Activated naive CD8-positive, alpha-beta T cell treated with anti-CD3 and anti-CD28 coated beads, Interleukin-2, amount 10 ng/mL, durations not matched to agents 7 days and 5 days (primary cell): ENCODE measurements at places on chromosomes 7 and 10. TPM values are rescaled to one million over a fixed set of nuclear protein-coding genes. Genes with fewer than 3 reads are reported as not detected.
A peak's percentile ranks its signal among the peaks of the same experiment; 100 is the strongest.

WDR86 gene
- 2.1 TPM for total RNA-seq

- H3K27ac ChIP-seq, result no peak overlapping the region
- H3K27me3 ChIP-seq, result peaks cover 2% of the 10 kb centered on the region
- H3K36me3 ChIP-seq, result no peaks in the 10 kb centered on the region
- no peak for DNase-seq
- H3K4me1 ChIP-seq, result no peaks in the 10 kb centered on the region
Measured at GRCh38 chr10:126536148-126536547, 134.3 kb downstream of the C10orf90 start.

- H3K36me3 ChIP-seq, result peaks cover 3% of the 10 kb centered on the region
- H3K4me1 ChIP-seq, result peaks cover 3% of the 10 kb centered on the region
- H3K27ac ChIP-seq, result no peak overlapping the region
- peaks cover 43% of the 10 kb centered on the region for H3K27me3 ChIP-seq
Measured at GRCh38 chr10:111080224-111080623, 3.4 kb downstream of the ADRA2A start.

DNA sequence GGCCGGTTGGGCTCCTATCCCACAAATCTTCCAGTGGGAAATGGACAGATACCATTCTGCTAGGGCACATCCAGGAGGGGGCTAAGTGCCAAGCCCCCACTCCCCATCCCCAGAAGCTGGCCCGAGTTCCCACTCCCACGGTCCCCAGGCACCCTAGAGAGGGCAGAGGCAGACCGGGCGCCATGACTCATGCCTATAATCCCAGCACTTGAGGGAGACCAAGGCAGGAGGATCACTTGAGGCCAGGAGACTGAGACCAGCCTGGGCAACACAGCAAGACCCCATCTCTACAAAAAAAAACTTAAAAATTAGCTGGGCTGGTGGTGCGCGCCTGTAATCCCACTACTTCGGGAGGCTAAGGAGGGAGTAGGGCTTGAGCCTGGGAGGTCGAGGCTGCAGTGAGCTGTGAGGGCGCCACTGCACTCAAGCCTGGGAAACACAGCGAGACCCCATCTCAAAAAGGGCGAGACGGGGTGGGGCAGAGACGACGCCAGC, 870 bp downstream of the GNA12 start:
- H3K36me3 ChIP-seq, result peaks cover 4% of the 10 kb centered on the region
- peak overlapping the region; percentile 54 for H3K27ac ChIP-seq
- peaks cover 19% of the 10 kb centered on the region for H3K4me1 ChIP-seq
- H3K4me3 ChIP-seq, result peak overlapping the region; percentile 79

DNA sequence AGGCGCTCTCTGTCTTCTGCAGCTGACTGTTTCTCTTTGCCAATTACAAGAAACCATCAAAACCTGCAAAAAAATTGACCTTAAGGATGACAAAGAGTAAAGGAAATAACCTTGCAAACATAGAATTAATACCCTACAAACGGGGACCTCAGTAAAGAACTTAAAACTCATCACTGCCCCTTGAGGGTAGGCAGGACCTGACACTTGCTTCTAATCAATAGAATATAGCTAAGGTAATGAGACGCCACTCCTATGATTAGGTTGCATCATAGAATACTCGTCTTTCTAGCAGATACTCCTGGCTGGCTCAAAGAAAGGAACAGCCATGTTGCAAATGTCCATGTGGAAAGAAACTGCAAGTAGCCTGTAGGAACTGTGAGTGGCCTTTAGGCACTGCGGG, 140.0 kb downstream of the XPNPEP1 start:
- no peak overlapping the region for H3K27ac ChIP-seq
- DNase-seq, result no peak
- no peaks in the 10 kb centered on the region for H3K36me3 ChIP-seq
- H3K4me3 ChIP-seq, result no peak overlapping the region
- H3K4me1 ChIP-seq, result no peaks in the 10 kb centered on the region

DNA sequence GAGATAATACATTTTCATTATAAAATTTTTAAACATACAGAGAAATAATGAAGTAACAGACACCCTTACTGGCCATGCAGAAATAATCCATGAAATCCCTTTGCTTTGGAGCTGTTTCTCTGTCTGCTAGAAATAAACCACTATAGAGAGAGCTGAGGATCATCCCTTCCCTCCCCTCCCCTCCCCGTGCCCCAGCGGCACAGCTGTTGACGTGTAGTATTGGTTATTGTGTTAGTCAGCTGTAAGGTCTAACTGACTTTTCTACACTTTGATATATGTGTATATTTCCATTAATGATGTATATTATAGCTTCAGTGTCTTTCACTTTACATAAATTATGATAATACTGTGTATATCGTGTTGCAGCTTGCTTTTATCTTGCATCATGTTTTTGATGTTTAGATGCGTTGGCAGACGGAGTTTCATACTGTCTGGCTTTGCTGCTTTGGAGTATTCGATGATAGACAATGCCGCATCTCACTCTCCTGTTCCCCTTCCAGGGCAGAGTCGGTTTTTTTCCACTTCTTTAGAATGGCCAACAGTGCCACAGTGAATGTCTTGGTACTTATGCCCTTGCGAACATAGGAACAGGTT, 27.4 kb upstream of the GRID1 start:
- H3K4me1 ChIP-seq, result peaks cover 4% of the 10 kb centered on the region
- no peak overlapping the region for H3K4me3 ChIP-seq
- H3K27me3 ChIP-seq, result peaks cover 3% of the 10 kb centered on the region
- no peaks in the 10 kb centered on the region for H3K36me3 ChIP-seq

DNA sequence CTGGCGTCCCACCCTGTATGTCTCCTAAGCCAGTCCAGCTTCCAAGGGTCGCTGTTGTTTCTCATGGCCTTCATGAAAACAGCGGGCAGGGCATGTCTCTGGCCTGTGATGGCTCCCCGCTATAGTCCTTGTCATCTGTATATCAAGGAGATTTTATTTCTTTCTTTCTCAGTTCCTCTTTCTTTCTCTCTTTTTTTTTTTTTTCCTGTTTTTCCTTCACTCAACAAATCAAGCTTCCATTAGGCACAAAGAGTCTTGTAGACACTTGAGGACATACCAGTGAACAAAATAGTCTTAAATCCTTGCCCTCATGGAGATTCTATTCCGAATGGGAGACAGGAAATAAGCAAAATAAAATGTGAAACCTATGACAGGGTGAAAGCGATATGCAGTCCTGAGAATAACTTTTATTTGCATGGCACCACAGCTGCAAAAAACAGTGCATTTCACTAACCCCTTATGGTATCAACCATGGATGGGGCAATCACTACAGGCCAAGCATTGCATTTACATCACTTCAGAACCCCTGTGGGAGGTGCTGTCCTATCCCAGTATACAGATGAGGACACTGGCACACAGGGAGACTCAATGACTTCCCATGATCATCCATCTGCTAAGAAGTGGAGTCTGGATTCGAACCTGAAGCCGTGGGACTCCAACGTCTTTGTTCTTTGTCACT, 50.7 kb downstream of the SYPL1 start:
- H3K27ac ChIP-seq, result no peak overlapping the region
- peaks cover 46% of the 10 kb centered on the region for H3K4me1 ChIP-seq
- no peak for DNase-seq
- no peaks in the 10 kb centered on the region for H3K27me3 ChIP-seq
